ENCODE measurements at places on chromosomes 2 and 18. TPM values are rescaled to one million over a fixed set of nuclear protein-coding genes. Genes with fewer than 3 reads are reported as not detected.
A peak's percentile ranks its signal among the peaks of the same experiment; 100 is the strongest.

DNA sequence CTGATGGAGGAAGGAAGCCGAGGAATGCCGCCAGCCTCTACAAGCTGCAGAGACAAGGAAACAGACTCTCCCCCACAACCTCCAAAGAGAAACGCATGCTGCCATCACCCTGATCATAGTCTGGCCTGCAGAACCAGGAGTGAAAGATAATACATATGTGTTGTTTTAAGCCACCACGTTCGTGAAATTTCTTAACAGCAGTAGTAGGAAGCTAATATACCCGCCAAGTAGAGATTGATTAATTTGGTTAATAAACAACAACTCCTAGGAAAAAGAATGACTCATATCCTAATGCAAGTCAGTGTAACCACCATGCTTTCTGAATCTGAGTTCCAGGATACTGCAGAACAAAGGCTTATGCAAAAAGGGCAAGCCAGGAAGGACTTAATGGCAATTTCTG lies 36.6 kb downstream of the LONRF2 start:
- peak; percentile 83 for DNase-seq

DNA sequence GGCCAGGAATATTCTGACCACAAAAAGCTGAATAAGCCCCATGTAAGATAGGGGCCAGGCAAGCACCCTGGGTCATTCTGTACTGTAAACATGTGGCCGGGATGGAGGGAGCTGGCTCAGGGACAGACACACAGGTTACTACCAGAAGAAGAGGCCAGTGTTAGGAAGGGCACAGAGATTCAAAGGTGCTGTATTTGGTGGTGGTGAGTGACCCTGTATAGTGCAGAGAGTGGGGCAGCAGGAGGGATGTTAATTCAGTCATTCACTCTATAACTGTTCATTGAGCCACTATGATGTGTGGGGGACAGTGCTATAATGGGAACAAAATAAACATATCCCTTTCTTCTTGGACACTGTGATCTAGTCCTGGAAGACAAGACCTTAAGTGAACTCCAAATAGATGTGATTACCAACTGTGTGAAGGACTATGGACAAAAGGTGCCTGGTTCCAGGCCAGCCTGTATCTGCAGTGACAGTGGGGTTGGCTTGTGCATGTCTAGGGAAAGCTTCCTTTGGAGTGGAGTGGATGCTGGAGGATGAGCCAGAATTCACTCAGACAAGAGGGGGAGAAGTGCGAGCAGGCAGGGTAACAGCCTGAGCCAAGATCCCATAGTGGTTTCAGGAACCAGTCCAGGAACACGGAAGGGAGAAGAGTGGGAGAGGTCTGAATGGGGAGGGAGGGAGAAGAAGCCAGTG lies 8.3 kb downstream of the MOCOS start:
- DNase-seq = no peak

Gene IMMT
- 41.0 TPM for polyA plus RNA-seq

DNA sequence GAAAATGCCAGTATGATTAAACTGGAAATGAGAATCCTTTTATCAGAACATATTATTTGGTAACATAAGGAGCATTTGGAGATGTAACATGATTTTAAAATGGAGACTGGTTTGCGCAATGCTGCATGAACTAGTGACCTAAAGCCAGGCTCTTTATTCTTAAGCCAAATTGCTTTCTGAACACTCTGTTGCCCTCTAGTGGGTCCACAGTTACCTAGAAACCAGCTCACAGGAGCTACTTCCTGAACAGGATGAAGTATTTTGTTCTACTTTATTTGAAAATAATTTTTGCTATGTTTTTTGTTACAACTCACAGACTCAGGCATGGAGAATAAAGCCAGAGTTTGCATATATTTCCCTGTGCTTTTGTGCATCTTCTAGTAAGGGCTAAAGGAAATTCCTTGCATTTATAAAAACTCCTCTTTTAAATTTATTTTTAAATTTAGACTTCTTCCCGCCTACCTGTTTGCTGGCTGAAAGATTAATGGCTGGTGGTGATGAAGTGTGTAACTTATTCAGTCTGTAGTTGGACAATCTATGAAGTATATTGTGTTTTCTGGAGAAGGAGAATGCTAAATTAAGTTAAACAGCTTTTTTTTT lies 146.7 kb downstream of the PARD3B start:
- peak; percentile 91 for DNase-seq

Data from IMR-90 (cell line).